ENCODE measurements at places on chromosomes 7 and 10. TPM values are rescaled to one million over a fixed set of nuclear protein-coding genes. Genes with fewer than 3 reads are reported as not detected.

- no peak for DNase-seq
Measured at GRCh38 chr7:118184565-118184940, 589 bp downstream of the LSM8 start.

GRCh38 chr10:82397854-82398253 lies 522.9 kb downstream of the NRG3 start:
- no peak for DNase-seq

DNA sequence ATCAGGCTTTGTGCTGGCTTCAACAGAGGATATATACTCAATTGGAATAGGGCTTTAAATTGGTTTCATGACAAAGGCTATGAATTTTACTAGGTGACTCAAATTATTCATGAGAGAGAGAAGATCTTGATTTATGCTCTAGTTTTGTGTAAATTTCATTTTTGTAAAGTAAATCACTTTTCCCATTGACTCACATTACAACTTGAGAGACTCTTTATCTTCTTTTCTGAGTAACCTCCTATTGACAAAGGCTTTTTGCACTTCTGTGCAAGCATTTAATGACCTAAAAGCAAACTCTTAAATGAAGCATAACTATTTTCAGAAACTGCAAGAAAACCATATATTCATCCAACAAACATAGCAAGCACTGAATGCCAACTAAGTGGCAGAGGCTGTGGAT lies 98.5 kb upstream of the RHOBTB1 start:
- no peak for DNase-seq

DNA sequence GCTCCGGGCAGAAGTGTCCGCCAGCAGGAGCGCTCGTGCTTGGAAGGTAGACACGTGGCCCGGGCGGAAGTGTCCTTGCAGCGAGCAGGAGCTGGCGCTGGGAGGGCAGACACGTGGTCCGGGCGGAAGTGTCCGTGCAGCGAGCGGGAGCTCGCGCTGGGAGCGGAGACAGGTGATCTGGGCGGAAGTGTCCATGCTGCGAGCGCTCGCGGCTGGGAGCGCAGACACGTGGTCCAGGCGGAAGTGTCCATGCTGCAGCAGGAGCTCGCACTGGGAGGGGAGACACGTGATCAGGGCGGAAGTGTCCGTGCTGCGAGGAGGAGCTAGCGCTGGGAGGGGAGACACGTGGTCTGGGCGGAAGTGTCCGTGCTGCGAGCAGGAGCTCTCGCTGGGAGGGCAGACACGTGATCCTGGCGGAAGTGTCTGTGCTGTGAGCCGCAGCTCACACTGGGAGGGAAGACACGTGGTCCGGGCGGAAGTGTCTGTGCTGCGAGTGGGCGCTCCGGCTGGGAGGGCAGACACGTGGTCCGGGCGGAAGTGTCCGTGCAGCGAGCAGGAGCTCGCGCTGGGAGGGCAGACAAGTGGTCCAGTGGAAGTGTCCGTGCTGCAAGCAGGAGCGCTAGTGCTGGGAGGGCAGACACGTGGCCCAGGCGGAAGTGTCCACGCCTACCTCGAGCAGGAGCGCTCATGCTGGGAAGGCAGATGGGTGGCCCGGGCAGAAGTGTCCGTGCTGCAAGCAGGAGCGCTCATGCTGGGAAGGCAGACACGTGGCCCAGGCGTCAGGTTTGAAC lies 41.1 kb upstream of the PRKAR1B start:
- DNase-seq = no peak

AKR1B15 gene
- total RNA-seq = not detected

DNA sequence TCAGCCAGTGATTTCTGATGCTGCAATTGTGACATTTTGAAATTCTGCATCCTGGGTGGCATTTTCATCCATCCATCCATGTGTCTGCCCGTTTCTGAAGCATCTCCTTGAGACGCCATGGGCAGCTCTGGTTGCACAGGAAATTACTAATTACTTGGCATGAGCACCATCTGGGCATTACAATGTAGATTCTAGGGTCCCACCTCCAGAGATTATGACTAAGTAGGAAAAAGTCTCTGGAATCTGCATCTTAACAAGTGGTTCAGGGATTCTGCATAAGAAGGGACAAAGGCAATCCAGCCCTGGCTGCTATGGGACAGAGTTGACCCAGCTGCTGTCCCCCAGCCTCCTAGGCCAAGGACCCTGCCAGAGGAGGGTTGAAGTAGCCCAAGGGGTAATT lies 65.3 kb downstream of the CUZD1 start:
- DNase-seq = no peak

DNA sequence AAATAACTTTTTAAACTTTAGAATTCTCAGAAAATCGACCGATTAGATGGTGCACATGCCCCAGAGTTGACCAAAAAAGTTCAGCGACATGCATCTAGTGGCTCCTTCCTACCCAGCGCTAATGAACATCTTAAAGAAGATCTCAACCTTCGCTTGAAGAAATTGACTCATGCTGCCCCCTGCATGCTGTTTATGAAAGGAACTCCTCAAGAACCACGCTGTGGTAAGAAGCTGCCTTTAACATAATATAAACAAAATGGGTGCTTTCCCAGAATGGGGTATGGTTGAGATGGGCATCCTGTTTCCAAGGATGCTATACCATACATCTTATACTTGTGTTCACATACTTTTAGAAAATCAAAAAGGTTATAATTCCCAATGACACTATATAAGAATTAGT lies 24.6 kb downstream of the GLRX3 start:
- no peak for DNase-seq

SLC26A4 gene
- total RNA-seq = 0.05 TPM

GRCh38 chr7:104048055-104048454 lies 58.6 kb upstream of the RELN start:
- no peak for DNase-seq

OR13A1 gene
- not detected for total RNA-seq

- DNase-seq = no peak
Measured at GRCh38 chr7:46681865-46682503, 760.9 kb upstream of the IGFBP3 start.

DNA sequence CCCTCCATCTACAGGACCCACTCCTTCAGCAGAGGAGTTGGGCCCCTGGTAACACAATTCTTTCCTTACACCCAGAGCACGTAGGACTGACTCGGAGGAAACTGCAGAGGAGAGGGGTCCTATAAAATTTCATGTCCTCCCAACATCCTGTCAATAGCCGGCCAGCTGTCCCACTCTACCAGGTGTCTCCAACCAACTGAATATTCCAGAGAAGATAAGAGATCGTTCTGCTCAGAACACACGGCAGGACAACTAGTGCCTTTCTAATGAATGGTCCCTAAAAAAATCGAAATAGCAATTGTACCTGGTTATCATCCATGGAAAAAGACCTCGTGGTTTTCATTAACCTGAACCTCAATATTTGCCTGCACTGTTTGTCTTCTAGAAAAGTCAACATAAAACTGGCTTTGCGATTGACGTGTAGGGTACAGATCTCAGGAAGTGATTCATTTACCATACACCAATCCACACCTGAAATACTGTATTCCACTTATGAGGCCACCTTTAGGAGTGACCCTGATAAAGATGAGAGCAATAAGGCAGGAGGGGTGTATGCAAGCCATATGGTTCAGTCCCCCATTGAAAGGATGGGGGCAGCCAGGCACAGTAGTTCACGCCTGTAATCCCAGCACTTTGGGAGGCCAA lies 111.7 kb downstream of the PARP12 start:
- DNase-seq = no peak

GRCh38 chr7:80150611-80151273 lies 16.1 kb downstream of the GNAI1 start:
- DNase-seq = no peak

DNA sequence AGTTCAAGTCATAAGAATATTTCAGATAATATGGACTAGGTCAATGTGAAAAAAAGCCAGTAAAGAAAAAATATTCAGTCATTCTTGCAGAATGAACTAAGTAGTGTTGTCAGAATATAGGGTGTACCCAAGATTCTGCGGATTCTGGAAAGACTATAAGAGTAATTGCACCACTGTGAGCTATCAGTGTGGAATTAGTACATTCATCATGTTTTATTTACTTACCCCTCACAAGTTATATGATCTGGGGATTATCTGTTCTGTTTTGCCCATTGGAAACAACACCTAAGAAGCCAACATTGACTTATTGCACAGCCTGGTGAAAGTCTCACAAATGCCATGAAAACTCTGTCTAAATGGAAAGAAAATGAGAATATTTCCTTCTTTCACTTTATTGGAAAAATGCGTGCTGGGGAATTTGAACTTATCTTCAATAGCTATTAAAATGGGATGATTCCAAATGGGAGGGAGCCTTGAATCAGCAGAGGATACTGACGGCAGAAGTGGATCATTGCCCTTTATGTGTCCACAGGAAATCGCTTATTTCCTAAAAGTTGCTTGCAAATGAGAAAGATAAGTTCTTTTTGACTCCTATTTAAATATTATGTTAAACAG lies 563.3 kb upstream of the POM121L12 start:
- no peak for DNase-seq

PNLIP gene
- 1.5 TPM for total RNA-seq

OR6V1 gene
- not detected for total RNA-seq

DNA sequence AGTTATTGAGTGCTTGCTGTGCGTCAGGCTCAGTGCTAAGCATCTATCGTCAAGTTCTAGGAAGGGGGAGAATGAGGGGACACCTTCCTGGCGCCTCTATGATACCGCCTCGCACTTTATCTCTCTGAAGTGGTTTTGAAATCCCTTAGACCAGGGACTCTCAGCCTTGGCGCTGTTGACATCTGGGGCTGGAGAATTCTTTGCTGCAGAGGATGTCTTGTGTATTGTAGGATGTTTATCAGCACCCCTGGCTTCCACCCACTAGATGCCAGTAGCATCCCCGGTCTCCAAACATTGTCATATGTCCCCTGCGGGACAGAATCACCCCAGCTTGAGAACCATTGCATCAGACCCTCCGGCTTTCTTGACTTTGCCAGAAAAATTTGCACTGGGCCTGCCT lies 285.5 kb downstream of the CCDC3 start:
- DNase-seq = no peak

- no peak for DNase-seq
Measured at GRCh38 chr10:12194752-12195271, 879 bp downstream of the NUDT5 start.

- DNase-seq = no peak
Measured at GRCh38 chr10:112907893-112908292, 42.2 kb upstream of the TCF7L2 start.

DNA sequence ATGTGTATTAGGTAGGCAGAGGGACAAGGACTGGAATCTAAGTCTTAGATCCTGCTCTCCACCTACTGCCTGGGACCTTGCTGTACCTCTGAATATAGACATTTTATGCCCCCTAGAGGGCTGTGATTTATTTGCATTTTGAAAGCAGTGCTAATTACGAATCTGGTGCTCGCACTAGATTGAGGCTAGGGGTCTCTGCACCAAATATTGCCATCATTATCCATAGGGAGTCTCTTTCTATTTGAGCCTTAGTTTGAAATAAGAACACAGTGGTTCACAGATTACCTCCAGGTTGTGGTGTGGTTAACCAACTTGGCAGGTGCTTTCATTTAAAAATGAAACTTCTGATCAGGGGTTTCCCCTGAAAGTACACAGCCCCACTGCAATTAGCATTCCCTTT lies 41.8 kb downstream of the CNNM1 start:
- no peak for DNase-seq

- DNase-seq = no peak
Measured at GRCh38 chr10:107303203-107303602, 138.7 kb upstream of the SORCS1 start.

- no peak for DNase-seq
Measured at GRCh38 chr7:158281441-158281840, 306.2 kb downstream of the PTPRN2 start.

TMEM120A gene
- total RNA-seq = 71.0 TPM

- no peak for DNase-seq
Measured at GRCh38 chr10:116760919-116761318, 18.6 kb upstream of the HSPA12A start.

GRCh38 chr10:96646301-96646700 lies 59.5 kb upstream of the TM9SF3 start:
- DNase-seq = no peak

RET gene
- total RNA-seq = 81.1 TPM

DNA sequence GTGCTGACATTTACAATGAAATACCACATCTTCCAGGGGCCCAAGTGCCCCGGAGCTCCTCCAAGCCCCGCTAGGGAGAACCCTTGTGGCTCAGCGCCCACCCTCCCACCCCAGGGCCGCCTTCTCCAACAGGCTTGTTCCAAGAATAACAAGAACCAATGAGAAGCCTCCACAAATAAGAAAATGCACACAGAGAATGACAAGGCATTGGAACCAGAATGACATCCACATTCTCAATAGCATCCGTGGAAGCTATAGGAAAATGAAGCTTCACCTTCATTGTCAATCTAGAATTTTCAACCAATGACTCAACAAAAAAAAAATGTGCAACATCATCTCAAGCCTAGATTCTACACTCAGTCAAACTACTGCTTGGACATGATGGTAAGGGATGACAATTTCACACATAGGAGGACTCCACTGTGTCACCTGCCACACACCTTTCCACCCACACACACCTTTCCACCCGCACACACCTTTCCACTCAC lies 50.4 kb upstream of the PPP2R2D start:
- DNase-seq = no peak

DNA sequence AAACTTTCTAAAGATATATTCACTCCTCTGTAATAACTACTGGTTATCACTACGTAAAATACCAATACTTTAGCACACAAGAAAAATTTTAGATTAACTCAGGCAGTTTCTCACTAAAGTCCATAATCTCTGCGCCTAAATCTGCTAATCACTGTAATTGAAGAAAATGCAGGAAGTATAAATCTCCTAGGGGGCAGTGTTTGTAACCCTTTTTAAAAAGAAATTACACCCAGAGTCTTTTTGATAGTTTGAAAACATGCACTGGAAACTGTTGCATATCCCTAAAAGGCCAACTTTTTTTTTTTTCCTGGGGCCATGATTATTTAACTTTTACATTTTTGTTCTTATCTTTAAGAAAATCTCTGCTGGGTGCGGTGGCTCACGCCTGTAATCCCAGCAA lies 209.6 kb downstream of the KIAA1217 start:
- DNase-seq = no peak

- DNase-seq = no peak
Measured at GRCh38 chr7:148433521-148434180, 156.9 kb upstream of the C7orf33 start.

DNA sequence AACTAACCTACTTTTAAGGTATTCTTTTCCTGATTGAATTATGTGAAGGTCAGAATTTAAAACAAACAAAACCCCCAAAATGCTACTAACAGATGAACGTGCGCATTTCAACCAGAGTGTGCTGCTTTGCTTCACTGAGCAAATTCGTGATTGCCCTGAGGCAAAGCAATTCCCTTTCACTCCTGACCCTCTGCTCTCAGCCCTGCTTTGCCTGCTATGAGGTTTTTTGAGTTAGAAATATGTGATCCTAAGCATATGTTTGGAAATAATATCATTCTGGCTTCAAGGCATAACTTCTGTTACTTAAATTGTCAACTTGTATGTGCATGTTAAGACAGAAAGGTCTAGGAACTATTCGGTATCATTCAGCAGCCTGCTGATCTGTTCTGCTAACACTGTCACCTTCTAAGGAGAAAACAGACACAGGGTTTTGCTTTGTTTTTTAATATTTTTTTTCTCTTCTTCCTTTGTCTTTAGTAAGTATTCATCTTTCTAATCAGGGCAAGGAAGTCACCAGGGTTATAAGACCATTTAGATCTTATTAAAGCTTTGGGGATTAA lies 124.2 kb downstream of the GNAT3 start:
- DNase-seq = no peak

Data from Panc1 (cell line).